ENCODE measurements at places on chromosomes 2 and 18. TPM values are rescaled to one million over a fixed set of nuclear protein-coding genes. Genes with fewer than 3 reads are reported as not detected.
A peak's percentile ranks its signal among the peaks of the same experiment; 100 is the strongest.

- no peaks in the 10 kb centered on the region for H3K4me1 ChIP-seq
- peak overlapping the region; percentile 91 for H3K4me3 ChIP-seq
- peak overlapping the region; percentile 86 for H3K27ac ChIP-seq
Measured at GRCh38 chr2:207711750-207712530, 500 bp downstream of the CCNYL1 start.

- DNase-seq = no peak
- H3K4me1 ChIP-seq = no peaks in the 10 kb centered on the region
- H3K4me3 ChIP-seq = no peak overlapping the region
- H3K27me3 ChIP-seq = no peaks in the 10 kb centered on the region
- no peak overlapping the region for H3K27ac ChIP-seq
- no peaks in the 10 kb centered on the region for H3K36me3 ChIP-seq
Measured at GRCh38 chr2:77034445-77034844, 487.7 kb downstream of the LRRTM4 start.

GRCh38 chr2:17830053-17831034 is 14.1 kb downstream of the MSGN1 start:
- DNase-seq = peak; percentile 27
- H3K27ac ChIP-seq = no peak overlapping the region
- H3K4me3 ChIP-seq = no peak overlapping the region
- H3K36me3 ChIP-seq = no peaks in the 10 kb centered on the region
- H3K27me3 ChIP-seq = no peaks in the 10 kb centered on the region

The FRZB gene
- total RNA-seq = 15.1 TPM

The SKOR2 gene
- total RNA-seq = not detected

All from uterus (tissue), 4 donors.